Colonic mucosa (tissue), 4 donors: ENCODE measurements at places on chromosomes 11 and 22.

- DNase-seq = no peak
Measured at GRCh38 chr11:75549370-75549958, 12.6 kb upstream of the SERPINH1 start.

DNA sequence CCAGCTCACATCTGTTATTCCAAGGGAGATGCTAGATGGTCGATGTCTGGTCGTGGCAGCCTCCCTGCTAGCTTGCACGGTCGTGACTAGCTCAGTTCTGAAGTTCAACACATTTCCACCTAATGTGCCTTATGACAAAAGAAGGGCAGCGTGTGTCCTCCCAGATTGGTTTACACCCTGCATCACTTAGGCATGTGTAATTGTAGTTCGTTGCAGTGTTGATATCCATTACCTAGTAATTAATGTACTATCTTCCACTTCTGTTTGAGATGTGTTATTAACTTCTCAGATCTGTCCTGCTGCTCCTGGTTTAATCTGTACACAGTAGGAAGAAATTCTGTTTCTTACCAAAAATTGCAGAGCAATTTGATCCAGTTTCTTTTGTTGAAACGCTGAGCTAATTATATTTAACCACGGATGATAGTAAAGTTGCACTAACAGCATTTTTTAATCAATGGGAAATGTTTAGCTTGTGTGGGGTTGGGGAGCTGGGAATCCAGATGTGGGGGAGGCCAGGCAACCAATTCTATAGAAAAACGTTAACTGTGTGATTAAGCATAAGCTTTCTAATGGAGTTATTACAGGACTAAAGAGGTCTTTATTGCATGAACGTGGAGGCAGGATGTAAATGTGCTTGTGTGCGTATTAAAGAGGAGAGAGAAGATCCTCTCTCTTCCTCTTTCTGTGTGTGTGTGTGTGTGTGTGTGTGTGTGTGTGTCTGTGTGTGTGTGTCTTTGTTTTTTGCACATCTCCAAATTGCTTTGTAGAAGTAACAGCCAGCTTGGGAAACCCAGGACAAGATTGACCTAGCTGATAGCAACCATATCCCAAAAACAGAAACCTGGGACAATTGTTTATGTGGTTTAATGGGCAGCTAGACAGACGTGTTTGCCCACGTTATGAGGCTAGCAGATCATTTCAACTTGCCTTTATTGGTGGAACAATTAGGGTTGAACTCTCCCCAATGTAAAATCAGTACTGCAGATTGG lies 145.7 kb upstream of the TTC12 start:
- no peak for DNase-seq

- no peak for DNase-seq
Measured at GRCh38 chr11:106457727-106458126, 380.3 kb downstream of the AASDHPPT start.

DNA sequence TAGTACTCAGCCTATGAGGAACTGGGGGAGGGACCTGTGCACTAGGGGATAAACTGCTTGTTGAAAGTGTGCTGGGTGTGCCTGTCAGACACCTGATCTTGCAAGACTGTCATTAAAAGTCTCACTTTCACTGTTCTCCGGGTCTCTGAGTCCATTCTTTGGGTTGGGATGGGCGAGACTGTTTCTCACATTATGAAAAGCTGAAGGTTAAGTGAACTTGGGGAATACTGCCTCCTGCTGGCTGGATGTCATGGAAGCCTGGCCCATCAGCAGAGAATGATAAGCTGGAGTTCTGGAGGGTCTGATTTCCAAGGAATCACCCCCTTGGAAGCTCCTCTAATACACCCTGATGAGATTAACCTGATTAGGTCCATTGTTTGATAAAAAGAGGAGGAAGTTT lies 9.0 kb upstream of the VPREB1 start:
- peak; percentile 25 for DNase-seq

- DNase-seq = no peak
Measured at GRCh38 chr11:1165256-1166041, 7.7 kb downstream of the MUC5AC start.

GRCh38 chr22:40572976-40573375 lies 63.5 kb downstream of the MRTFA start:
- DNase-seq = no peak

- no peak for DNase-seq
Measured at GRCh38 chr11:46296528-46297448, 19.3 kb downstream of the CREB3L1 start.

DNA sequence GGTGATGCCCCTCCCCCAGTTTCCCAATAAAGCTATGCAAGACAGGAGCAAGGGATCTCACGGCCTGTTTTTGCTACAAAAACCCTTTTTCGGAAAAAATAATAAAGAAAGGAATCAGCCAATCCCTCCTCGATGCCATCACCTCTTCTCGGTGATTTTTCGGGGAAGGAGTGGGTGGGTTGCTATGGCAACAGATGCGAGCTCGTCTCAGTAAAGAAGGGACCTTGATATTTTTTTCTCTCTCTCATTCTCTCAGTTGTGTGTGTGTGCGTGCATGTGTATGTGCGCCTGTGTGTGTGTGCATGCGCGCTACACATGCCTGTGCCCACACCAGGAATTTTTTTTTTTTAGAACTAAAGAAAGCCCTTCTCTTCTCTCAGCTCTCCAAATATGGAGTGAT lies 3.8 kb upstream of the NPAS4 start:
- no peak for DNase-seq

DNA sequence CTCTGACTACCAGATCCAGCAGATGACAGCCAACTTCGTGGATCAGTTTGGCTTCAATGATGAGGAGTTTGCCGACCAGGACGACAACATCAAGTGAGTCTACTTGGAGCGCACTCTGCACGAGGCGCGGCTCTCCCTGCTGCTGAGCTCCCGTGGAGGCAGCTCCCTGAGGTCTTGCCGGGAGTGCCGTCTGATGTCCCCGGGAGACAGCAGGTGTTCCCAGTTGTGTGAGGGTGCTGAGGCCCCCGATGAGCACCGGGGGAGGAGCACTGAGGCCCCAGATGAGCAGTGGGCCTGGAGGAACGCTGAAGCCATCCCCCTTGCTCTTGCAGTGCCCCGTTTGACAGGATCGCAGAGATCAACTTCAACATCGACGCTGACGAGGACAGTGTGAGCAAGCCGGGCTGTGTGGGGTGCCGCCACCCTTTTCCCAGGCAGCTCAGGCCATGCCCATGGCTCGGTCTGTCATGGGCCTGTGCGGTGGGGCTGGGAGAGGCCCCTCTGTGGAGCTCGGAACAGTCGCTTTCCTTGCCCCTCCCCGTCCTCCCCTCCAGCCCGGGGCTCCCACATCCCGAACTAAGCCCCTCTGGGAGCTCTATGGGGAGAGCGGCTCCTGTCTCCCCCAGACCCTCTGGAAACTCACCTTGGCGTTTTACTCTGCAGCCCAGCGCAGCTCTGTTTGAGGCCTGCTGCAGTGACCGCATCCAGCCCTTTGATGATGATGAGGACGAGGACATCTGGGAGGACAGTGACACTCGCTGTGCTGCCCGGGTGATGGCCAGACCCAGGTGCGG lies 37.1 kb downstream of the SBF1 start:
- DNase-seq = no peak

DNA sequence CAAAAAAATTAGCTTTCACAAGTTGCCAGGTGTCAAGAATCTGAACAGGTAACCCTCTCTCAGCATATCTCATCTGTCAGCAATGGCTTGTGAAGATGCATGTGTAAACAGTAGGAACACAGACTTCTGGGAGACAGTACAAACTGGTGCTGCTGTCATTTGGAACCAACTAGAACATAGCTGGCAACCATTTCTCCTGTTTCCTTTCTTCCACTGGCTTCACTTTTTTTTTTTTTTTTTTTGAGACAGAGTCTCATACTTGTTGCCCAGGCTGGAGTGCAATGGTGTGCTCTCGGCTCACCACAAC lies 2.1 kb upstream of the PIK3C2A start:
- no peak for DNase-seq

GRCh38 chr11:113992459-113993110 lies 17.7 kb downstream of the HTR3A start:
- no peak for DNase-seq

GRCh38 chr11:27319072-27319471 lies 43.9 kb downstream of the CCDC34 start:
- DNase-seq = no peak

GRCh38 chr11:122751292-122752070 lies 86.8 kb upstream of the CRTAM start:
- no peak for DNase-seq

GRCh38 chr11:115556984-115557383 lies 52.8 kb upstream of the CADM1 start:
- no peak for DNase-seq

DNA sequence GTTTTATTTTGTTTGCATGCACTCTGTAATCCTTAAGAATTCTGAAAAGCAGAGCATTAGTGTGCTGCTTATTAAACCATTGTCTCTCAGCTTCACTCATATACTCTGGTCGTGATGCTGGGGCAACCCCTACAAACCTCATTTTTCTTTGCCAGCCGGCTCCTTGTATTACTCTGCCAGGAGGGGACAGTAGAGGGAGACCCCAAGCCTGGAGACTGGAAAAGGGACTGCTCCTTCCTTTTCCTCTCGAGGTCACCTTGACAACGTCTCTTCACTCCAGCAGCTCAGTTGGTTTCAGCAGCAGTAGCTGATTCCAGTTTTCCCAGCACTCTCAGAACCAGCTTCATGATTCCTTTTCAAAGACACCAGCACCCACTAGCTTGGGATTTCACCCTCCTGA lies 2.8 kb upstream of the JHY start:
- DNase-seq = no peak

DNA sequence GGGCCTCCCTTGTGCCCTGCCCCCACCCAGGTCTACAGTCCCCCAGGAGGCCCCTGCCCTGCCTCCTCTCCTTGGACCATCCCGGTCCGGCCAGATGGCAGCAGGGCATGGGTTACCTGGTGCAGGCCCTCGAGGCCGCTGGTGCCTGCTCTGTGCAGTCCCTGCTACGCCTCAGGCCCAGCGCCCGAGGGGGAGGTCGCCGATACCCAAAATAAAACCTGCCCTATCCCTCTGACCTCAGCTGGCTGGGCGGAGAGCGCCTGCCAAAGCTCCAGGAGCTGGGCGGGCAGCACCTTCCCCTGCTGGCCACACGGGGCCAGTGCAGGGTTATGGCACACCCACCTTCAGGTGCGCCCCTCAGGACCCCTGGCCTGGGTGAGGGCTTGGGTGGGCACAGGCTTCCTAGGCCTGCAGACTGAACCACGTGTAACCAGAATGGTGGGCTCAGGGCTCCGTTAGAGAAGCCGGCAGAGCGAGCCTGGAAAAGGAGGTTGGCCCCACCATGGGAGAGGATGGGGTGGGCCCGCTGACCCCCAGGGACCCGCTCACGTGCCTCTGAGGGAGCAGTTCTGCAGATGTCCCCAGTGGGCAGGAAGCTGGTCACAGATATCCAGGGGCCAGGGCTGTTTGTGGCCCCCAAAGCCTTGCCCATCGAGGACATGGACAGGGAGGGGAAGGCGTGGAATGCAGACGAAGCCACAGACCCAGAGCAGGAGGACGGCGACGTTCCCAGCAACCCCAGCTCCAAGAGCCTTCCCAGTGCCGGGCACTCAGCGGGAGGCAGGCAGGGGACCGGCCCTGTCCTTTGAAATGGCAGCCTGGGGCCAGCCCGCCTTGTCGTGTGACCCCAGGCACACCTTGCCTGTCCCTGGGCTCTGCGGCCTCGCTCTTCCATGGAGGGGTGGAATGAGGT lies 1.7 kb upstream of the TNNT3 start:
- DNase-seq = no peak

GRCh38 chr11:109093354-109093753 lies 328.6 kb upstream of the C11orf87 start:
- no peak for DNase-seq

GRCh38 chr11:114366331-114367243 lies 33.7 kb downstream of the C11orf71 start:
- DNase-seq = no peak

DNA sequence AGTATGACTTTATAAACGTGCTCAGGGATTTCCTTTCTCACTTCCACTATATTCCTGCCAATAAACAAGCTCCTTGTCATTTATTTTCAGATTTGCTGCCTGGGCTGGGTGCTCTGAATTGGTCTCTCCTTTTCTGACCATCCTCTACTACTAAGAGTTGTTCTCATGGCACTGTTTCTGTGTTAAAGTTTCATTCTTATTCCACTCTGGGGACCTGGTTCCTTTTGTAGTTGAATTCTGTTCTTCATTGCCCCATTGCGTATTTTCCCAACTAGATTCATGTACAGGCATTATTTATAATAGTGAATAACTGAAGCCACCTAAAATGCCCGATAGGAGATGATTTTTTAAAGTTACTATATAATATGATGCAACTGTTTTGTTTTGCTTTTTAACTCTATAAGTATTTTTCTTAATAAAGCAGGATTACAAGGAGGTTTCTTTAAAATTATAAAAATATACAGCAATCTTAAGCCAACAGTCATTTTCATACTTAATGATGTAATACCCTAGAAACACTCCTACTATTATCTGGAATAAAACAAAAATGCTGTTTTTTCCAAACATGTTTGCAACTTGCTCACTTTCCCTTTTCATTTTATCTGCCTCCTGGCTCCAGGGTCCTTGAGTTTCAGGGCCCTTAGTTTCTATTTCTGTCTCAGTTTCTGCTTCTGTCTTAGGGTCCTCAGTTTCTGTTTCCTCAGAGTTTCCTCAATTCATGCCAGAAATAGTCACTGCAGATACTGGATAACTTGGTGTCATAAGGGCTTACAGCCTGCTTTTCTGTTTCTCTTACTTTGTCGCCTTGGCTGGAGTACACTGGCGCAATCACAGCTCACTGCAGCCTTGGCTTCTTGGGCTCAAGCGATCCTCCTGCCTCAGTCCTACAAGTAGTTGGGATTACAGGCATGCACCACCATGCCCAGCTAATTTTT lies 9.8 kb upstream of the FUT4 start:
- DNase-seq = no peak

DNA sequence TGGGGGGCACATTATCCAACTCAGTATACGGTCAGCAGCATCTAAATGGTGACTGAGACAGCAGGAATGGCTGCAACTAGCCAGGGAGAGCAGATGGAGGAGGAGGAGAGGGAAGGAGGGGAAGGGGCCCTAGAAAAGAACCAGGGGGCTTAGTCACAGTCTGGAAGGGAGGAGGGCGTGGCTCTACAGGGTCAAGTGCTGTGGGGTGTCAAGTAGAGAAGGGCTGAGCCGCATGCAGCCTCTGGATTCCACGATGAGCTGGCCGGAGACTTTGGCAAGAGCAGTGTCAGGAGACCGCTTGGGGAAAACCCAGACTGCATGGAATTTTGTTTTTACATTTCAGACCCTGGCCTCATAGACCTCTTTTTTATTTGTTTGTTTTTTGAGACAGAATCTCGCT lies 25.8 kb upstream of the PPFIA1 start:
- DNase-seq = no peak

DNA sequence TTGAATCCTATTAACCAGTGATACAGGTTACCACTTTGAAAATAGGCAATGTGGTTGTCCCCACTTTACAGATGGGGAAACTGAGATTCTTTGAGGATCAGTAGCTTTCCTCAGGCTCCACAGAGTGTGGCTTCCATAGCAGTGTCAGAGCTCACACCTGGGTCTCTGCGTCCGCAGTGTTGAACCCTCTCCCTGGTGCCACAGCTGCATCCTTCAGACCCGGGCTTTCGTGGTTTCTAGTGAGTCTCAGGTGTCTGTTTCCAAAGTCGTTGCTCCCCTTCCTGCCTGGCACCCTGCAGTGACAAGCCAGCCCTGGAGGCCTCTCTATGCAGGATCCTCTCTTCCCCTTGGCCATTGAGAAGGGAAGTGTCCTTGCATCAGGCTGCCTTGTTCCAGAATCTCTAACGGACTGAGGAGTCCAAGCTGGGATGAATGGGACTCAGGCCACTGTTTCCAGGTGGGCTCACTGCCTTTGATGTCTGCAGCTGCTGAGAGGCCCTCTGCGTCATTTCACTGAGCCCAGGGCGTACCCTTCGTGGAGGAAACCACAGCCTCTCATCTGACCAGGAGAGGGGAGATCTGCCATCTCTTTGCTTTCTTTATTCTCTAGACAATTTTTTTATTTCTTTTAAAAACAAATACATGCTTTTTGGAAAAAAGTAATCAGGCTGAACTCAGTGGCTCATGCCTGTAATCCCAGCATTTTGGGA lies 48.4 kb upstream of the MICAL2 start:
- no peak for DNase-seq
